ENCODE measurements at places on chromosomes 6 and 20. TPM values are rescaled to one million over a fixed set of nuclear protein-coding genes. Genes with fewer than 3 reads are reported as not detected.

Gene CDK19
- 7.5 TPM for total RNA-seq

Gene ARFGEF3
- total RNA-seq: under 0.01 TPM

Gene CDSN
- total RNA-seq: not detected

Gene CD24
- 0.28 TPM for total RNA-seq

GRCh38 chr6:106397431-106397830, 36.9 kb downstream of the CRYBG1 start:
- no peak for DNase-seq
- no peak overlapping the region for H3K4me3 ChIP-seq
- H3K27ac ChIP-seq: no peak overlapping the region
- no peaks in the 10 kb centered on the region for H3K4me1 ChIP-seq

GRCh38 chr6:119142637-119143036, 64.2 kb upstream of the FAM184A start:
- H3K36me3 ChIP-seq: no peaks in the 10 kb centered on the region
- no peaks in the 10 kb centered on the region for H3K27me3 ChIP-seq
- peaks cover 6% of the 10 kb centered on the region for H3K4me1 ChIP-seq
- no peak overlapping the region for H3K4me3 ChIP-seq
- DNase-seq: no peak
- H3K27ac ChIP-seq: no peak overlapping the region

DNA sequence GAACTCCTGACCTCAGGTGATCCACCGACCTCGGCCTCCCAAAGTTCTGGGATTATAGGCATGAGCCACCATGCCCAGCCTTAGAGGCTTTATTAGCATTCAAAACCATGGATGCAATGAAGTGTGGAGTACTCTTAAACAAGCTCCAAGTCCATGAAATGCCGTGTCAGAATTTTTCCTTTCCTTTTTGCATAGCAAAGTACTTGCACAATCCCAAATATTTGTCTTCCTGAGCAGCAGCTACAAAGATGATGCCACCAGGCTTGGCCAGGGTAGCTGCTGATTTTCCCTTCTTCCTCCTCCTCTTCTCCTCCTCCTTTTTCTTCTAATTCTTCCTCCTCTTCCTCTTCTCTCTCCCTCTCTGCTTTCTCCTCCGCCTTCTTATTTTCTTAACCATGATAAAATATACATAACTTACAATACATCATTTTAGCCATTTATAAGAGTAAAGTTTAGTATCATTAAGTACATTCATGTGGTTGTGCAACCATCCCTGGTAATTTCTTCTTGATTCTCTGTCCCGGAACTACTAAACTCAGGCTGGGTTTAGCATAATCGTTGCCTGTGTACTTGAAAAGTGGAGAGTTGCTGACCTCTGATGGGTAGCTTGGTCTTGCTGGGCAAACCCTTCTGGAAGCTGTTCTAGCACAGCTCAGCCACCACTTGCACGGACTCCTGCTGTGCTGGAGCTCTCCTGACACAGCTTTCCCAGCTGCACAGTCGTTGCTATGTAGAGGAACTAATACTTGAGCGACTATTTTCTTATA, 20.3 kb downstream of the MUCL3 start:
- H3K36me3 ChIP-seq: no peaks in the 10 kb centered on the region
- H3K4me1 ChIP-seq: no peaks in the 10 kb centered on the region
- peaks cover 51% of the 10 kb centered on the region for H3K27me3 ChIP-seq
- H3K4me3 ChIP-seq: no peak overlapping the region
- H3K27ac ChIP-seq: no peak overlapping the region
- DNase-seq: peak; percentile 23

DNA sequence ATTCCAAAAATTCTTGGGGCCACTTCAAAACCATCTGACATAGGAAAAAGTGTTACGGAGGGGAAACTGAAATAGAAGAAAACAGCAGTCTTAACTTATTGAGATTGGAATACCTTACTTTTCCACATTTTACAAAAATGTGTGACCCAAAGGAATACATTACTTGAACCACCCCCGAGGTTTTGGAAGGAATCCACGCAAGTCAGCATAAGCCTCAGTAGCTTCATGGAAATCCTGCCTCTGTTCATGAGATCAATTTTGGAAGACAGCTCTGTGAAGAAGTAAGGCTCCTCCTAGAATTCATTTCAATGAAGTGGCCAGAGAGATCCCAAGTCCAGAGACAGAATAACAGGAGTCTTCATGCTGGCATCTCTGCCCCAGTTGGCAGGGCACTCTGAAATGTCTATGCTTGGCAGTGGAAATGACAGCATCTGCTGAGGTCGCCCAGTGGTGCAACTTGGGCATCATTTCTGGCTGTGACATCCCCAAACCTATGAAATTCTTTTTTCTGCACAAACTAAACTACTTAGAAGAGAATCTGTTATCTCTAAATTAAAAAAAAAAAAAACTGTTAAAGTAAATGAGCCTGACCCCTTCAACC, 132.5 kb downstream of the EPM2A start:
- no peak overlapping the region for H3K4me3 ChIP-seq
- no peak overlapping the region for H3K27ac ChIP-seq
- no peaks in the 10 kb centered on the region for H3K27me3 ChIP-seq
